ENCODE measurements at places on chromosomes 7 and 10. TPM values are rescaled to one million over a fixed set of nuclear protein-coding genes. Genes with fewer than 3 reads are reported as not detected.

PRR15 gene
- total RNA-seq: 24.4 TPM

GRCh38 chr7:97307521-97308108 is 190.1 kb downstream of the SDHAF3 start:
- no peak for DNase-seq

LRRN3 gene
- total RNA-seq: 5.3 TPM

DNA sequence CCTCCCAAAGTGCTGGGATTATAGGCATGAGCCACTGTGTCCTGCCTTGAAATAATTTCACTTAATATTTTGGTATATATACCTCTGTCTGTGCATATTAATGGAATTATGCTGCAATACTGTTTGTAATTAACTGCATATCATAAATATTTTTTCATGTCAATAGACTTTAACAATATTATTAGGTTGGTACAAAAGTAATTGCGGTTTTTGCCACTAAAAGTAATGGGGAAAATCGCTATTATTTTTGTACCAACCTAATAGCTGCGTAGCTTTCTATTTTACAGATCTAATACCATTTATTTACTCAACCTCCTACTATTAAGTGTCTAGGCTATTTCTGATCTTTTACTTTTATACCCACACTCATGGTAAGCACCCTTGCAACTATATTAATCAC is 3.9 kb upstream of the PDE6C start:
- DNase-seq: no peak

DNA sequence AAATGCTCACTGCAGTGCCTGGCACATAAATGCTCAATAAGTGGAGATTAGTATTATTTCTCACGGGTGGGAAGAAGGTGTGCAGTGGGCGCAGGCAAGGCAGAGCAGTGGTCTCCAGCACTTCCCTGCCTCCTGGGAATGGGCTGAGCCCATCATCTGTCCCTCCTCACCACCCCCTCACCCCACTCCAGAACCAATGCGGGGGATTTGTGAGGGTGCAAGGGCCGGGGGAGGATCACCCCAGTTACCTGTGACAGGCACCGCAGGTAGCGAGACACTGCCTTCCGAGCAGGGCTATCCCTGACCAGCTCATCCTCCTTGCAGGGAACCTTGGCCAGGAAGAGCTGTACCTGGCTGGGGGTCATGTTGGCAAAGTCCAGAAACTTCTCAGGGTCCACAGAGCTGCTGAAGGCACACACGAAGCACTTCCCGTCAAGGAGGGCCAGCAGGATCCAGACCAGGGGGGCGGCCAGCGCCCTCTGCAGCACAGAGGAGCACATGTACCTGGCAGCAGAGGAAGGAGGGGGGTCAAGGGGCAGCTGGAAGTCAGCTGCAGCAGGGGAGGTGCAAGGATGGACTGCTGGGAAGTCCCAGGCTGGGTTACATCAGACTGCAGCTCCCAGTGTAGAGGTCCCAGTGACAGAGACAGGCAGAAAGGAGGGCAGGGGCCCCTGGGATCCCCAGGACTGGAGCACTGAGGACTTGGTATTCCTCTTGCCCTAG is 2.8 kb downstream of the CALHM3 start:
- no peak for DNase-seq

GRCh38 chr7:29852457-29852856 is 46.1 kb downstream of the WIPF3 start:
- DNase-seq: no peak

DNA sequence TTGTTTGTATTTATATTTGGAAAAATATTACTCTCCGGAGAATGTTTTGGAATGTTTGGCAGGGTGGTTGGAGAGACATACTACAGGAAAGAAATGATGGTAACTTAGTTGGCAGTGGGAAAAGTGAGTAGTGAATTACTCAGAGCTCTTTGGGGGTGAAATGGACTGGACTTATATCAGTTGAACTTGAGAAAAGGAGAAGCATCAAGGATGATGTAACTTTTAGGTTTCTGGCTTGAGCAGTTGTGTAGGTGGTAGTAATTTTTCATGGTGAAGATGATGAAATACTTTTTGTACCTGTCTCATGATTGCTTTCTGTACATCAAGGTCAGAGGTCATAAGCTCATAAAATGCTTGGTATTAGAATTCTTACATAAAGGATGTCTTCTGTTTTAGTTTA is 617.2 kb downstream of the AUTS2 start:
- no peak for DNase-seq

ANKRD30A gene
- 0.79 TPM for total RNA-seq

NUDCD3 gene
- 57.2 TPM for total RNA-seq

SEMA4G gene
- total RNA-seq: 1.4 TPM

DNA sequence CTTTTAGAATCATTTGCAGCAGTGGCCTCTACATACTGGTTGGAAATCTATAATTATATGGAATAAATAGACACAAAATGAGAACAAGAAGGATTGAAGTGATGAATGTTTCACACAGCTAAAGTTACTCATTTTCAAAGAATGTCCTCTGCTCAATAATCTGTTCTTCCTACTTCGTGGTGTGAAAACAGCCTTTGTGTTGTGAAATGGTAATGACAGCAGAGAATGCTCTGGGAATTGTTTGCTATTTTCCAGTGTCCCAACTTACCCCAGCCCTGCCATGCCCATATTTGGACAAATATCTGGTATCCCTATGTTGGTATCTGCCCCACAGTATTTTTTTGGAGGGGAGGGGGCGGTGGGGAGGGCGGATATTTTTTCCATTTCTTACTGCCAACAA is 130.4 kb downstream of the GLI3 start:
- no peak for DNase-seq

DNA sequence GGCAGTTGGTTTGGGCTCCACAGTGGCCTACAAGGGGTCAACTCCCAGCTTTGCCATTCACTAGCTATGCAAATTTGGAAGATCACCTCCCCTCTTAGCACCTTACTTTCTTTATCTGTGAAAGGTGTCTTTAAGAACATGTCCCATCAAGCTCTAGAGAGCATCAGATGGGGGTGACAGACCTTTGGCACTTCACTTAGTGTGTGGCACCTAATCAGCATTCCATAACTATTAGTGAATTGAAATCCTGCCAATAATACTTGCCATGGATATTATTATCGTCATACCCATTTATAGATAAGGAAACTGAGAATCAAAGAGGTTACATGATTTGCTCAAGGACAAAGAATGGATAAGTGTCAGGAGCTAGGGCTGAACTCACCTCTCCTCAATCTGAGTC is 51.9 kb downstream of the PLPP4 start:
- DNase-seq: no peak

KCP gene
- 0.88 TPM for total RNA-seq

GRCh38 chr7:91019686-91020385 is 244.4 kb upstream of the FZD1 start:
- no peak for DNase-seq

INPP5F gene
- total RNA-seq: 10.9 TPM

DNA sequence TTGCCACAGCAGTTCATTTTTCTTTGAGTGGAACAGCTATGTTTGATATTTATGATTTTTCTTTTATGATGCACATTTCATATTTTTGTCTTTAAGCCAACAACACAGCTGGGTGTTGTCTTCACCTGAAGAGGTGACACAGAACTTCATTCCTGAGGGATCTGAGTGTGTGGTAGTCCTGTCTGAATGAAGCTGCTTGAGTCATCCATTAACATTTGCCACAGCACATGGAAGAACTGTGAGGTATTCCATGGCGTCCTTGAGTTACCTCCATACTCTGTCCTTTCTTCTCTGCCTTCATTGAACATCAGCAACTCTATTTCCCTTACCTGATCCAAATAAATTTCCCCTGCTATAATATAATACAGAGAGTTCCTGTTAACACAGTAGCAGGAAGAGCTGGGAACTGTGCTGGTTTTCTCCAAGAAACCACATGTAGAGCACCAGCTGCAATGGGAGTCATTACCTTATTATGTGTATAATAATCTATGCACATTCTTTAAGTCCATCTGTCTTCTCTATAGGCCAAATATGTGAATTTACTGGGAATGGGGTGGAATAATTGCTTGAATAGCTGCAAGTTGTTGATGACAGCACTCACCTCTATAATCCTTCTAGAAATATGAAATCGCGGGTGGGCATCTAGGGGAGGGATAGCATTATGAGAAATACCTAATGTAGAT is 72.4 kb upstream of the TAC1 start:
- no peak for DNase-seq

- no peak for DNase-seq
Observed at GRCh38 chr7:157003756-157004520, 6.5 kb downstream of the MNX1 start.

DNA sequence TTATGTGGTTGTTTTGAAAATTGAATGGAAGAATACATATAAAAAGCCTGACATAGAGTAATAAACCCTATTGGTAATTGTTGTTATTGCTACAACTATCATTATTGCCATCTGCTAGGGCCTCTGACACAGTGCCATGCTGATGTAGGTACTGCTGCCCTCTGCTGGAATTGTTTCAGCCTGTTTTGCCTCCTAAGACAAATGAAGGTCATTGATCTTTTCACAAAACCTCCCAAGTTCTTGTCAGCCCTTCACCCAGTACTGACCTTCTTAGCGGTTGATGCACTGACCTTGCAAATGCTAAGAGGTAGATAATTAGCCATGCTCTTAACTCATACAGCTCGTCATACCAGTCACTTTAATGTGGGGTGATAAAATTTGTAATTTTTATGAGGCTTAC is 975.2 kb downstream of the SORCS1 start:
- no peak for DNase-seq

DNA sequence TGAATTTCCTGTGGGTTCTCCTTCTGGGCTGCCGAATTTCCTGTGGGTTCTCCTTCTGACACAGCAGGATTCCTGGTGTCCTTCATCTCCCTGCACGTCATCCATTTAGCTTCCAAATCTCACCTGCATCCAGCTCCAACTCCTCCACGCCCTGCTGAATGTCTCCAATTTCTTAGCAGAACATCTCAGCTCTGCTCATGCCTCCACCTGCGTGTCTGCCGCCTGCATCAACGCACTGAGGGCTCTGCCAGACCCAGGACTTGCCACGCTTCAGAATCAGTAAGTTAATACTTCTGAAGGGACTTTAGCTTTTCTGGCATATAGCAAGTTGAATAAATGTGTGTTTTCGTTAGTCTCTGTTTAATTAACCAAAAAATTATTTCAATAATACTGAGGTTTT is 31.1 kb upstream of the VIPR2 start:
- no peak for DNase-seq

MMD2 gene
- total RNA-seq: not detected

- DNase-seq: no peak
Observed at GRCh38 chr10:88840104-88840503, 11.5 kb downstream of the ANKRD22 start.

DNA sequence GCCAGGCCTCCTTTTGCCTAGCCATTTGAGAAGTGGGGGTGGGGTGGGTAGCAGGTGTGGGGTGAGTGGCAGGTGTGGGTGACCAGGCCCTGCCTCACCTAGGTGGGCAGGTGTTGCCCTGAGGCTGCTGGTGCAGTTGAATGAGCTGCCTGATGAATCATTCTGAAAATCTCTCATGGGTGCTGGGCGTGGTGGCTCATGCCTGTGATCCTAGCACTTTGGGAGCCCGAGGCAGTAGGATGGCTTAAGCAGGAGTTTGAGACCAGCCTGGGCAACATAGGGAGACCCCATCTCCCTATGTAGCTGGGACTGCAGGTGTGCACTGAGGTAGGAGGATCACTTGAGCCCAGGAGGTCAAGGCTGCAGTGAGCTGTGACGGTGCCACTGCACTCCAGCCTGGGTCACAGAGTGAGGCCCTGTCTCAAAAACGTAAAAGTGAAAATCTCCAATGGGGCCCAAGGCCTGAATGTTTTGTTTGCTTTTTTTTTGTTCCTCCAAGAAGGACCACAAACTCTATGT is 17.7 kb downstream of the TSPAN14 start:
- no peak for DNase-seq

HGF gene
- 16.6 TPM for total RNA-seq

CLRN3 gene
- not detected for total RNA-seq

Measured in omental fat pad (tissue), 4 donors.